ENCODE measurements at places on chromosomes 3 and 15.

GRCh38 chr3:169668957-169669741, 5.6 kb upstream of the MECOM start:
- DNase-seq, result no peak

DNA sequence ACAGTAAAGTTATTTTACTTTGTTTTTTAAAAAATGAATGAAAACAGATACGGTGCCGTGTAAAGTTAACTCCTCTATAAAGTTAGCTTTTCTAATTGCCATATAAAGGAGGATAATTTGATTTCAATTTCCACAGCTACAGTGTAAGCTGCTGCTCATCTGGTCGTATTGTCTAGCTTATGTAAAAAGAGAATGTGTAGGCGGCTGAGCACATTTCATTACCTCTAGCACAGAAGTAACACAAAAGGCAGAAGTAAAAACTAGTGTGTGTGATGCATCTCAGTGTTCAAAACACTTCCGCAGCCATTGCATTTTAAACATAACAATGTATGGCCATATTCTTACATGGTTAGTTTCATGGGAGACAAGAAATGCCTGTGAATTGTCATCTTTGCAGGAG, 105.0 kb upstream of the P2RY1 start:
- no peak for DNase-seq

DNA sequence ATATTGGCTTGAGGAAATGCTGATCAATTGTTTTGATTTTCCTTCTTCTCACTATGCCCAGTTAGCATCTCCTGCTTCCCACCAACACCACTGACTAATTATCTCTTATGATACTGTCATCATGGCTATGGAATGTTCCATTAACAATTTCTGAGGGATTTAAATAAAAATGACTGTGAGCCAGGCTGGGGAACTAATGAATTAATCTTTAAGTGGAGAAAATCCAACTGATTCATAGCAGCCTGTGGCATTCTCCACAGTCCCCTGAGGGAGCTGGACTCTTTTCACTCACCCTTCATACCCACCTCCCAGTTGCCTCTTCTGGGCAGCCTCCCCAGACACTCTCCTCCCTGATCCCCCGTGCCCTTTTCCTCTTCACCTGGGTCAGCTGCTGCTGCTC, 353.6 kb downstream of the CLSTN2 start:
- DNase-seq, result no peak

- DNase-seq, result no peak
Measured at GRCh38 chr3:178421069-178421468, 115.2 kb upstream of the KCNMB2 start.

DNA sequence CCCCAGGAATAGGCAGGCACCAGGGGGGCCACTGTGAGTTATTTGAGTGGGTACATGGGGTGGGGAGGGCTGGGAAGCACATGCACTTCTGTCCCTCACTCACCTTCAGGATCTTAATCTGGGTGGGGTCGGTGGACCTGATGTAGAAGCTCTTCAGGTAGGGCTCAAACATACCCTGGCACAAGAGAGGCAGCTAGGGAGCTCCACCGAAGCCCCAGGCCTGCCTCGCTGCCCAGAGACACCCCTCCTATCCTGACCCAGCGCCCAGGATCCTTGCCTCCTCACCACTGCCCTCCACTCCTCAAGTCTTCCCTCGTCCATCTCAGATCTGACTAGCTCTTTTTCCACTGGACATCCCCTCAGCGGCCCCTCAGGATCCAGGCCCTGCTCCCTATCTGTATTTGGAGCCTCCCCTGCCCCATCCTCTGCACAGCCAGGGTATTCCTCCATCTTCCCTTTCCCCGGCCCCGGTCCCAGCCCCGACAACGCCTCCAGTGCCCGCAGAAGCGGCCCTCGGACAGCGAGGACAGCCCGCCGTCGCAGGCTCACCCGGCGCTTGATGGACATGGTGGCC, 30.0 kb downstream of the AP3B2 start:
- no peak for DNase-seq

DNA sequence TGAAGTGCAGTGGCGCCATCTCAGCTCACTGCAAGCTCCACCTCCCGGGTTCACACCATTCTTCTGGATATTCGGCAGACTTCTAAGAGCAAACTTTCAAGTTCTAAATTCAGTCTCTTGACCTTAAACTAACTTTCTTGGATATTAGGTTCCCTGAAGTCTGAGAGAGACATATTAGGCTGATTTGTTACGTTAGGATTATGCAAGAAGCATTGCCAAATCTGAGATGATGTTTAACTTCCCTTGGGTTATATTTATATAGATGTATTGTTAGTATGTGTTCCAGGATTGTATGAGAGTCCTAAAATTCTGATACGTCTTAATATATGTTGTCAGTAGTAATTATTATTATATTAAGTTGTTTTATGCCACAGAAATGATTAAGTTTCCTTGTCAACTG, 80.1 kb downstream of the SLC6A1 start:
- no peak for DNase-seq

DNA sequence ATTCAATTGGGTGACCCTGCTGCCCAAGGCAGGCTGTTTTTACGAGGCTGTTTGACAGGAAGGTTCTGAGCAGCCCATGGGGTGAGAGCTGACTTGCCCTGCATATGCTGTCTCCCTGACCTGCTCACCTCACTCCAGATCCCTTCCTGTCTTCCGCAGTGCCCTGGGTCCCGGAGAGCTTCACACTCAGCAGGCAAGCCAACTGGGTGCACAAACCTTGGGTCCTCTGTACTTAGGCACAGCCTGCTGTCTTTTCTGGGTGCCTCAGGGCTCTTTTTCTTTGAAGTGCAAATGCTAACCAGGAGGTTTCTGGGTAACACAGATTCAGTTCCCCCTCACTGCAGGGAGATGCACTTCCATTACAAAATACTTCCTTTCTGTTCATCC, 32.8 kb downstream of the ZXDC start:
- DNase-seq, result no peak

GRCh38 chr15:92158426-92158825, 235.3 kb upstream of the ST8SIA2 start:
- DNase-seq, result no peak

DNA sequence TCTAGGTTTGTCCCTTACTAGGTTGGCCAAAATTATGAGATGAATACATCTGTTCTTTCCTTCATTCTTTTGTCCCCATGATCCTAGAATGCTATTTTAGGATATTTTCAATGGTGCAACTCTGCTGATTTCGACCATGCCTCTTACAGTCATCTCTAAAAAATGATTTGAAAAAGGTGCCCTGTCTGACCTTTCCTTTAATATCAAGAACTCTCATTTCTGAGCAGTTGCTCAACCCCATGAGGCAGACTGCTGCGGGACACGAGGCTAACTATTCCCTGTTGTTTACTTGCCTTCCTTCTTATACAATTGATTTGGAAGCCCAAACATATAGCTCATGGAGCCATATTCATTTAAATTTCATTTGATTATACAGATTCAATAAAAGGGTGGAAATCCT, 14.6 kb downstream of the PLSCR2 start:
- no peak for DNase-seq

GRCh38 chr3:74538669-74539068, 75.8 kb downstream of the CNTN3 start:
- no peak for DNase-seq

DNA sequence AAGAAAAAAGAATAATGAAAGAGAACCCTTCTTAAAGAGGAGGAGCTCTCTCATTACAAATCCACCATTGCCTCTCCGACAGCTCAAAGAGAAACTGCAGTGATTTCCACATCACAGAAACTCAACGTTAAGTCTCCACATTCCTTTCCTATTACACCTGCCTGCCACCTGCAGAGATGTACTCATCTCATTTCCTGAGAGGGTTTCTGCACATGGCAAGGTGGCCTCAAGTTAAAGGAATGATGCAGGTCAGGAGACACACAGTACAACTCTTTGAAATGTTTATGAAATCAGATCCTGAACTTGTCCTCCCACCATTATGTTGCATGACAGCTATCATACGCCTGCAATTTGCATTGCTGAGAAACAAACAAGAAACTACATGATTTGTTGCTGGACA, 458.4 kb upstream of the ADAMTS9 start:
- DNase-seq, result no peak

DNA sequence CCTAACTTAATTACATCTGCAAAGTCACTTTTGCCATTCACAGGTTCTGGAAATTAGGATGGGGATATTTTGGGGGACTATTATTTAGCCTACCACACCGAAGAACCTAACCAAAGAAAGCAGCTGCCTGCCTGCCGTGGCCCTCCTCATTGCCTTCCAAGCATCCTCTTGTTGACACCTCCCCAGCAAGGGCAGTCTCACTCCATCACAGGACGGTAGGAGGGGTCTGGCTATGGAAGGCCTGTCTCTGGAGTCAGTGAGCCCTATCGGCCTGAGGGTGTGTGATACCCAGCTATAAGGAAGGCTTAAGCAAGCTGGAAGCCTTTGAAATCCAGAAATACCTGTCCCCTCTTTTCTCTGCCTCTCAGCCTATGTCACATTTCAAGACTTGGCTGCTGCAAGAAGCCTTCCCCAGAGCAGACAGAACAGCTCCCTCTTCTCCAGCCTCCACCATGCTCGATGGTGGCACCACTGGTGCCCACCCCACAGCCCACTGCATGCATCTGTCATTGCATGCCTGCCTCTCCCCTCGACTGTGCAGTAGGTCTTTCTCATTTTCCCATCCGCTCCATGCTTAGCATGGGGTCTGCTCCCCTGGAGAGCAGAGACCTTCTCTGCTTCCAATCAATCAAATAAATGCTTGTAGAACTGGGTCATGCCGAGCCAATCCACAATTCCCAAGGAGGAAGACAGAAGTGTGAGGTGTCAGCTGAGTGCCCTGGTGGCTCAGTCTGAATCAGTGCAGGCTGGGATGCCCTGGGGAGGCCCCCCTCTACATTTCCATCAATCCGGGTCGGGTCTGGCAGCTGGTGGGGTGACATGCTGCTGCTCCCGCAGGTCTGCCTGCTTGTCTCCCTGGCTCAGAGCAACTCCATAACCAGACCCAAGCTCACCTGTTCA, 23.9 kb upstream of the LOXL1 start:
- no peak for DNase-seq

- no peak for DNase-seq
Measured at GRCh38 chr3:104750581-104750980, 616.1 kb upstream of the ALCAM start.

GRCh38 chr3:114764056-114764492, 383.0 kb downstream of the ZBTB20 start:
- DNase-seq, result no peak

GRCh38 chr3:160473221-160473620, 23.6 kb upstream of the TRIM59 start:
- no peak for DNase-seq

GRCh38 chr15:99211926-99212325, 37.5 kb downstream of the TTC23 start:
- DNase-seq, result no peak

- no peak for DNase-seq
Measured at GRCh38 chr3:147415286-147415685, 6.1 kb downstream of the ZIC1 start.

DNA sequence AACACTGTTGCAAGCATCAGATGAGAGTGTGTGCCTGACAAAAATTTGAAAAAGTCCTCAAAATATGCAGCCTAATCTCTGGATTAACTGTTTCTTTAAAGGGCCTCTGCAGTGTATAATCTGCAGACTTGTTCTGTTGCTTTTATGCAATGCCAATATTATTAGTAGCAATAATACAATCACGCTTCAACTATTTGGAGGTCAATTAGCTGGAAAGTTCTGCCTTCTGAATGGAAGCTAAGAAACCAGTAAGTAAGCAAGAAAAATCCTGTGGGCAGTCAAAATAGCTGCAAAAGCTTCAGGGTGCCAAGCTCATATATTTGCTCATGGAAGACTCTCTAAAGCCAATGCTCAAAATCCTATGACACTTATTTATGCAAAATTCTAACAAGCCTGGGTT, 153.2 kb upstream of the NR2F2 start:
- no peak for DNase-seq

- DNase-seq, result no peak
Measured at GRCh38 chr3:167863811-167864551, 128.5 kb downstream of the SERPINI1 start.

GRCh38 chr3:66693461-66694031, 192.7 kb upstream of the LRIG1 start:
- no peak for DNase-seq

- DNase-seq, result no peak
Measured at GRCh38 chr3:106725566-106725965, 651.7 kb upstream of the CCDC54 start.

DNA sequence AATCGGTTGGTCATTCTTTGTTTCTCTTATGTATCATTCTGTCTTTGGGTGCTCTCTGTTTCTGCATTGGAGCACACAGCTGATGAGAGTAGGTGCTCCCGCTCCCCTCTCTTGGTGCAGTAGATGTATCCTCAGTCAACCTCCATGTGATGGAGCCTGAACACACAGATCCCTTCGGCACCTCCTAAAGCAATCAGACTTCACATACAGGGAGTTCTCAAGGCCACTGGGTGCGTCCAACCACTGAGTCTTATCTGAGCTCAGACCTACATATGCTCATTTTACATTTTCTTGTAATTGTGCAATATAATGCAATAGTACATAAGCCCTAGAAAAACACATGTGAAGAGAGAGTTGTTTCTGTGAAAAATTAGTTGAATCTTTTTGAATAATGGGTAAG, 198.1 kb upstream of the ATP10A start:
- DNase-seq, result no peak

DNA sequence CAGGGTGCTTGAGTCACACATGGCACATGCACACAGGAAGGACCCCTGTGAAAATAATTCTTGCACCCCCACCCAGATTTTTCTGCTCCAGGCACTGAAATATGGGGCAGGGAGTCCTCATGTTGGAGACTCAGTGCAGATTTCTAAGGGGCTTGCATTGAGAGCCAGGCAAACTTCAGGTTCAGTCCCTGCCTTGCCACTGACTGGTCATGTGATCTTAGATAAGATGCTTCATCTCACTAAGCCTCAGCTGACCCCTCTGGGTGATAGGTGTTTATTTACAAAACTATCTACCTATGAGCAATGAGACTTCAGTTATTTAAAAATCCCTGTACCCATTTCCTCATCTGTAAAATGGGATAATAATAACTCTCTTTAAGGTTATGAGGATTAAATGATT, 30.1 kb upstream of the C3orf80 start:
- DNase-seq, result no peak

GRCh38 chr3:48441940-48442339, 1.9 kb downstream of the TMA7 start:
- no peak for DNase-seq

DNA sequence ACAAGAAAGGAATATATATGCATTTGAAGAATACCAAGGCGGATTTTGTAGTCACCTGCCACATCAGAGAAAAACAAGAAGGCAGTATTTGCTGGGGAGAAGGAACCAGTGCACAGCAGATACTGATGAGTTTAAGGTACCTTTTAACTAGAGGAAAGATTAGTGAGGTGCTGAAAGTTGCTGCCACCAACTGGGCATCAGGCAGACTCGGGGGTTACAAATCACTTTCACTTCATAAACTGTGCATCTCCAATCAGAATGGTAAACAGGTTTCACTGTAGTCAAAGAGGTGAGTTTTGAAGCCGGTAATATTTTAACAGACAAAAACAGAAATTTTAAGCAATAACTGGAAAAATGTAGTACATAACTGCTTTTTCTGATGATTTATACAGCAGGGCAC, 4.1 kb downstream of the FBN1 start:
- DNase-seq, result no peak

- no peak for DNase-seq
Measured at GRCh38 chr3:66437341-66437929, 63.4 kb downstream of the LRIG1 start.
